Mesothelial cell of epicardium (in vitro differentiated cells): ENCODE measurements at places on chromosomes 12 and 14.

DNA sequence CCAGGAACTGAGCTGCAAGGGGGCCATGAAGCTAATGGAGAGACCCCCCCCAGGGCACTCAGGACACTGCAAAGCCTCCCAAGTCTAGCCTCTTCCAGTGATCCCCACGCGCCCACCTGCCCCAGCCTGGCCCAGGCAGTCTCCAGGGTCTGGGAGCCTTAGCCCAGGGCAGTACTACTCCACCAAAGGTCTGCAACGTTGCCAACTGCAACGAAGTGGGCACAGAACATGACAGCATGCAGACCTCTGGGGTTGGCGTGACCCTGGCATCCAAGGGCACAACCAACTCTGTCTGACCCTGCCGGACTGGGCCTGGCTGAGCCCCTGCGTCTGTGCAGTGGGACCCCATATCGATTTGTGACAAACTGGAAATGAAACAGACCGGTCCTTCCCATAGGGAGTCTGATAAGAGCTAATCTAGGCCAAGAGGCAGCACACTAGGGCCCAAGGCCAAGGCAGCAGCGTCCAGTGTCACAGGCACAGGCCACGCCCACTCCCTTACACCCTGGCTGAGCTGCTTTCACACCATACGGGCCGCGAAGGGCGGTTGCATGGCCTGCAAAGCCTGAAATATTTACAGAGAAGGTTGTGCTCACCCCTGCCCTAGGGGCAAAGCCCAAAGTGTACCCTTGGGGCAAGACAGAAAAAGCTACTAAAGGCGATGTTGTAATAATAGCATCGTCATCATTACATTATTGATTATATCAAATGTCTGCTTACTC is 76.7 kb downstream of the NCOR2 start:
- DNase-seq, result no peak

DNA sequence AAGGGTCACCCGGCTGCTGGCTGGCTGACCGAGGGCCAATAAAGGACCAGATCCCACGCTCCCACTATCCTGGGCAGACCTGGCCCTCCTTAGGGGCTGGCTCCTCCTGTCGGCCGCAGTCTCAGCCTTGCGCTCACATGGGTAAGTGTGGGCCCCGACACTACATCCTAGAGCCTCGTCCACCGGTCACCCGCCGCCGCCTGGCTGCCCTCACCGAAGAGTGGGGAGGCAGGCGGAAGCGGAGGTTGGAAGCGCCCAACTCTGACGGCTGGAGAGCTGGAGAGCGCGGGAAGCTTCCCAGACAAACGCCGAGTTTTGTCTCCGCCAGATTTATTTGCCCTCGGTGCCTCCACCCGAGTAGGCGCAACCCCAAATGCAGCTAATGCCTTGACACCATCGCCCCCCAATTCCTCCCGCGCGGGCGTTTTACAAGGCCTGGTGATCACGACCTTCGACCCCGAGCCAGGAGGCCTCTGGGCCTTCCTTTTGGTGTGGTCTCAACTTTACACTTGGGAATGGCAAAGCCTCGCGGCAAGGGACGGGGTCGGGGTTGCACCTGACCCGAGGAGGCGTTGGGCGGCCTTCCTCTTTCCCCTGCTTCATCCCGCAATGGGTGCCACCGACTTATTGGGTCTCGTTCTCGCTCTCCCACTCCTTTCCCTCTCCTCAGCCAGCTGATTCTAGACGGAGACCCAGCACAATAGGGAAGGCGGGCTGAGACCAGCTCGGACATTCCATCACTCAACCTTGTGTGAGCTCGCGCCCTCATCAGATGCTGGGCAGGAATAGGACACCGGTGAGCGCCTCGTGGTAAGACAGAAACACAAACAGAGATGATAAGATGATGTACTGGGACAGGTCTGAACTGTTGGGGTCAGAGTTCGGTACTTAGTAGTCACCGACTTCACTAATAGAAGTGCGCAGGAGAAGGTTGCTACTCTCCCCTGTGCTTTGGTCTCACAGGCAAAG is 78.3 kb upstream of the ANO4 start:
- no peak for DNase-seq

GRCh38 chr14:54848910-54849309 is 53.7 kb downstream of the GCH1 start:
- no peak for DNase-seq

GRCh38 chr12:12513416-12514006 is 49.2 kb downstream of the DUSP16 start:
- DNase-seq, result no peak

DNA sequence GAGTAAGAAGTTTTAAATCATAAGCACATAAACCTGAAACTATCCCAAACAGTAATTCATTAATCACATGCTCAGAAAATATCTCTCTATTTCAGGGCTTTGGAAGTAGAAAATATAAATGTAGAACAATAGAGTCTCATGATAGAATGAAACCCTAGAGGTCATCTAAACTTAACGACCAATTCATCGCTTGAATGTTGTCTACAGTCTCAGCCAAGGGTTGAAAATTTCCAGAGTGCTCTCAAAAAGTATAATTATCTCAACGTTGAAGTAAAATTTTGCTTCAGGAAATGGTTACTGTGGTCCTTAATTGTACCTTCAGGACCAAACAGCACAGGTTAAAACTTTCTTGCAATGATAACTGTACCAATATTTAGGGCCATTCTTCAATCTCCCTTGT is 1053.6 kb upstream of the SEL1L start:
- no peak for DNase-seq

- no peak for DNase-seq
Measured at GRCh38 chr14:74207943-74208342, 31.3 kb upstream of the VSX2 start.

- DNase-seq, result no peak
Measured at GRCh38 chr12:30694412-30695198, 1.1 kb downstream of the IPO8 start.

DNA sequence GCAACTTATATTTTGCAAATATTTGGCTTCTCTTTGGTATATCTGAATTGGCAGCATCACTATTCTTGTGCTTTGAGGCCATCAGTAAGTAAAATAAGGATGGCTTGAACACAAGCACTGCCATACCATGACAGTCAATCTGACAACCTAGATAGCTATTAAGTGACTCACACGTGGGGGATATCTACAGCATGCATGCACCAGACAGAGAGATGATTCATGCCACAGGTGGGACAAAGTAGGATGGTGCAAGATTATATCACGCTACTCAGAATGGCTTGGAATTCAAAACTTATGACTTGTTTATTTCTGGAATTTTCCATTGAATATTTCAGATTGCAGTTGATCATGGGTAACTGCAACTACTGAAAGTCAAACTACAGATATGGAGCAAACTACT is 675.6 kb upstream of the MDGA2 start:
- no peak for DNase-seq

DNA sequence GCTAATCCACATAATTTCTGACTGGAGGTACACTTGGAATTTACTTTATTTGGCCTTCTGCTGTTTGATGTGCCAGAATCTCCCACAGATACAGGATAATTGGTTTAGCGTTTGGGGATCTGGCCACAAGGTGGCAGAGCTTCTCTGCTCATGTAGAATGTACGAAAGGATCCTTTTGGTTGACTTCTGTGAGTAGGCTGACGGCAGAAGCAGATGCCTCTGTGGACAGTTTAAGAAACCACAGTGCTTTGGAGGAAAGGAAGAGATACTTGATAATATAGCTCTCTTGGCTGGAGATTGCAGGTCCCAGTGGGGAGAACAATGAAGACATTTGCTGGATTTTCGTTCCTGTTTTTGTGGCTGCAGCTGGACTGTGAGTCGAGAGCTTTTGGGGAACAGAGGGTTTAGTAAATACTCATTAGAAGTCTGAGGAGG is 75.3 kb upstream of the OR4E1 start:
- peak; percentile 48 for DNase-seq

DNA sequence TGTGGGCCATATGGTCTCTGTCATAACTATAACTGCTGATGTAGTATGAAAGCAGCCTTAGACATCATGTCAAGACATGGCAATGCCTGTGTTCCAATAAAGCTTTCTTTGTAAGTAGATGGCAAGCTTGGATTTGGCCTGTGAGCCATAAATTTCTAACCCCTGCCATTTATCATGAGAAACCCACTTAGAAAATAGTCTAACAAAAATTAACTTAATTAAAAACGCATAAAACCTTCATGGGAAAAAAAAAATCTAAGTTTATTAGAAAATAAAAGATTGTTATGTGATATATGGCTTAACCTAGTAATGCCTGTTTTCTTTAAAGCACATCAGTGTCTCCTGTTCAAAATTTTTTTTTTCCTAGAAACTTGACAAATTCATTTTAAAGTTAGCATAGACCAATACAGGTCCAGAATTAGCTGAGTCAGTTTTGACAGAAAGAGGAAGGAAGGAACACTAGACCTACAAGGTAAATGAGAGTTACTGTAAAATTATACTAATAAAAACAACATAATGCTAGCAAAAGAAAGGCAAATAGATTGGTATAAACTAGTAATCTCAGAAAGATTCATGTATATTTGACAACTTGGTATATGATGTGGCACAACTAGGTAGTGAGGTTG is 68.2 kb downstream of the USP15 start:
- DNase-seq, result no peak

DNA sequence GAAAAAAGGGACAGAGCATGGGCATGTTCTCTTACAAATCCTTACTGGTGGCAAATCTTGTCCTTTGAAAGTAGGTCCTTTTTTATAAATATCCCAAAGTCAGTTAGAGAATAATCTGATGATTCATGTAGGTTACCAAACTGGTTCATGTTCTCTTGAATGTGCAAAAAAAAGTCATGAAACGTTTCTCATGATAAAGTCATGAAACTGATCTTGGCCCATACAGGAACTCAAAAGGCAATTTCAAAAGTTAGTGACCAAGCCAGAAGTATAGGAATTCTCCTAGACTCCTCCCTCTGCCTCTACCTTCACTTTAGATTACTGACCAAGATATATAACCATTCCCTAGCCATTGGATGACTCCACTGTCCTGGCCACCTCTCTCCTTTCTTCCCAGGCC is 27.3 kb upstream of the SPTSSA start:
- no peak for DNase-seq

DNA sequence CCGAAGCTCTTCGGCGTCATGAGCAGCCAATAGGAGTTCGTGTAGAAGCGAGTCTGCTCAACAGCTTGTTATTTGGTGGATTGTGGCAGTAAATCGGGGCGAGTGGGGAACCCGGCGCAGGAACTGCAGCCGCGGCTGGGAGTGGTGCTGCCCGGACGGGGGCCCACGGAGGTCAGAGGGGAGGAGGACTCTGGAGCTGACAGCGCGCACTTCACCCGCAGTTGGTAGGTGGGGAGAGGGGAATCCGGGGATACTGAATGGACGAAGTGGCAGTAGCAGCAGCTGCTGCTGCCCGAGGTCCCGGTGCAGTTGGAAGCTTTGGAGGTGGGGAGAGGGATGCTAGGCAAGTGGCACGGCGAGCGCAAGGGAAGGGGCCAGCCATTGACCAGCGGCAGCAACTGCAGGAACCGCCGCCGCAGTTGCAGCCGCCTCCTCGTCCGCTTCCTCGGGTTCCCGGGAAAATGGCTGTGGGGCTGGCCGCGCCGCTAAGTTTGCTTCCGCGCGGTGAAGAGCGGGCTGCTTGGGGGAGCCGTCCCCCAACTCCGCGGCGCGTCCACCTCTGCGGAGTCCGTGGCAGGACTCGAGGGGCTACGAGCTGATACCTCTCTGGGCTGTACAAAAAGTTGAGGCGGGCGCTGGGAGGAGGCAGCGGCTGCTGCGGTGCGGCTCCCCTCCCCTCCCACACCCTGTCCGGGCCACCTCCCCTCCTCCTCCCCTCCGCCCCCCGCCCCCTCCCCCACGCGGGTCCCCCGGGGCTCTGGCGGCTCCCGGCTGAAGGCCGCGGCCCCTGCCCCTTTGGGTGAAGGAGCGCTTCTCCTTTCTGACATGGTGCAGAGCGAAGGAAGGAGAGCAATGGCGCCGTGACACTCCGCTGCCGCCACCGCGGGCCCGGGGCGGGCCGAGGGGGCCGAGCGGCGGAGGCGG is at the start of gene ARID4A:
ARID4A (plus strand) TSS at position 79 of the 924 bp plus-strand sequence. CDS start 1,300 bp downstream, outside the sequence.
- DNase-seq, result peak; percentile 67

DNA sequence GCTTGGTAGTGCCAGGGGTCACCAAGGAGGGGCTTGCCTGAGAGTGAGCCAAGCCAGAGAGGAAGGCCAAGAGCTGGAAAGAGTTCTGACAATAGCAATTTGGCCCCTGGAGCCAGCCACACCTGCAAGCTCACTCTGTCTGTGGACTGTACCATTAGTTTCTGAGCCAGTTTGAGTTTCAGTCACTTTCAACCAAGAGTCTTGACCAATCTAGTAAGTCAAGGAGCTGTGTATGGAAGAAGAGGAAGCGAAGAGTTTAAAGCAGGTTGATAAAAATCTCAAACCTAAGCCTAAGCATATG is 38.5 kb downstream of the NT5DC3 start:
- DNase-seq, result no peak

- DNase-seq, result no peak
Measured at GRCh38 chr12:78241446-78241845, 410.8 kb downstream of the NAV3 start.

DNA sequence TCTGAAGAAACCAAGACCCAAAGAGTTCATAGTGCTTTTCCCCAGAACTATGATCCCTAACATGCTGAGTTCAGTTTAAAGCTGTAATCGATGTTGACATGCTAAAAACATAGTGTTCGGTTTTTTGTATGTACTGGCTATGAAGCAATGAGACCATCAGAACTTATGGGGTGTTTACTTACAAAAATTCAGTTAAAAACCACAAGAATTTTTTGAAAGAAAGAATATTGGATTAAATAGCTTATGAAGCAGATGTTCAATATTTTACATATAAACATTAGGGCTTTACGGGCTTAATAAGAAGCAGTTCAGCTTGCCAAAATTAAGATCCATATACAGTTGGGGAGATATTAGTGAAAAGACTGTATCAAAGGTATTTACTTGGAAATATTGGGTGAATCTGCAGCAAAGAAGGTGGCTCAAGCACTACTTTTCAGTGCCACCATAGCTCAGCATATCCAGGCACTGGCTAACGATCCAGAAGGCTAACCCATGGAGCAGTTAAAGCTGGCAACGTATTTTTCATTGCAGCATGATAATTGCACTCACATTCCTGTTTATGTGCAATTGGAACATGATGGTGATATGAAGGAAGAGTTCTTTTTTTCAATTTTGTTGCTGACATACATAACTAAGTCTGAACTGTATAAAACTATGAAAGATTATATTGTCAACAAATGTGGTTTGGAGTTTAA is 125.9 kb downstream of the EFCAB11 start:
- DNase-seq, result no peak

GRCh38 chr12:117523971-117524370 is 162.5 kb upstream of the NOS1 start:
- no peak for DNase-seq

GRCh38 chr14:71193663-71194062 is 286.4 kb downstream of the PCNX1 start:
- DNase-seq, result no peak

- no peak for DNase-seq
Measured at GRCh38 chr12:29103539-29103974, 45.5 kb upstream of the FAR2 start.

- no peak for DNase-seq
Measured at GRCh38 chr12:22287776-22288621, 46.5 kb downstream of the ST8SIA1 start.

- DNase-seq, result no peak
Measured at GRCh38 chr12:27682534-27682933, 13.7 kb upstream of the REP15 start.

DNA sequence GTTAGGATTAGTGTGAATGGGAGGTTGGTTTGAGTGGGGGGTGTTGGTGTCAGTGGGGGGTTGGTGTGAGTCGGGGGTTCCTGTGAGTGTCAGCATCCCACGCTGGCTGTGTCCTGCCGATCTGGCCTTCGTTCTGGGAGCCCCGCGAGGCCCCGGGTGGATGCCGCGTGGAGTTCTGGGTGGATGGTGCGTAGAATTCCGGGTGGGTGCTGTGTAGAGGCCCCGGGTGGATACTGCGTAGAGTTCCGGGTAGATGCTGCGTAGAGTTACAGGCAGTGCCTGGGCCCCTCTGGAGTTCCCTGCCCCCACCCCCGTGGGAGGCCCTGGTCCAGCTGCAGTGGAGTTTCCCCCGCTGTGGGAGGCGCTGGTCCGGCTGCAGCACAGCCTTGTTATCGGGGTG is 8.7 kb downstream of the NOC4L start:
- DNase-seq, result no peak
